ENCODE measurements at places on chromosomes 4 and X. TPM values are rescaled to one million over a fixed set of nuclear protein-coding genes. Genes with fewer than 3 reads are reported as not detected.
A peak's percentile ranks its signal among the peaks of the same experiment; 100 is the strongest.

Gene C4orf50
- 0.52 TPM for total RNA-seq

DNA sequence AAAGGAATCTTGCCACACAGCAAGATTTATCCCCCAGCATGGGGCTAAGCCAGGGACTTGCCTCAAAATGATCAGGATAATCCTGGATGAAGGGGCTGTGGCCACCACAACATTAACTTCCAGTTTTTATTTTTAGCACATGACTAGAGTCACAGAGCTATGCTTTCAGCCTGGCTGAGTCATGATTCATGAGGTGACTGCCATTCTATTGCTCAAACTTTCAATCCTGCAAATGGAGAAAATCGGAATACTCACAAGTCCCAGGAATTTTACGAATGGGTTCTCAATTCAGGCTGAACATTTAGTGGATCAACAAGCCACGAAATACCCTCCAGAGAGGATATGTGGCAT, 70.7 kb upstream of the HPGD start:
- no peak for DNase-seq

Gene PDE6B
- 12.2 TPM for total RNA-seq

GRCh38 chr4:77819843-77820648, 878 bp upstream of the CNOT6L start:
- peak; percentile 90 for DNase-seq

Gene PAGE2B
- total RNA-seq = not detected

Measured in type B pancreatic cell (in vitro differentiated cells).